A549 treated with RU486 at 1 μM for 4 hours (cell line): ENCODE measurements at places on chromosomes 12 and 14. TPM values are rescaled to one million over a fixed set of nuclear protein-coding genes. Genes with fewer than 3 reads are reported as not detected.

BATF gene
- total RNA-seq, result 0.22 TPM in 1 of 5 replicates, not detected in the others

CCDC175 gene
- not detected in 5 replicates for total RNA-seq

RNASE7 gene
- total RNA-seq, result not detected in 5 replicates

PPHLN1 gene
- 52.4 to 81.1 TPM (median 56.4 TPM) in 5 replicates for total RNA-seq

NXPH4 gene
- total RNA-seq, result 3.9 to 6.8 TPM (median 5.6 TPM) in 5 replicates

NKX2-1 gene
- total RNA-seq, result 0.07 TPM in 1 of 5 replicates, not detected in the others

FRS2 gene
- total RNA-seq, result 7.4 to 11.9 TPM (median 11.3 TPM) in 5 replicates
